ENCODE measurements at places on chromosomes 6 and 20. TPM values are rescaled to one million over a fixed set of nuclear protein-coding genes. Genes with fewer than 3 reads are reported as not detected.

DNA sequence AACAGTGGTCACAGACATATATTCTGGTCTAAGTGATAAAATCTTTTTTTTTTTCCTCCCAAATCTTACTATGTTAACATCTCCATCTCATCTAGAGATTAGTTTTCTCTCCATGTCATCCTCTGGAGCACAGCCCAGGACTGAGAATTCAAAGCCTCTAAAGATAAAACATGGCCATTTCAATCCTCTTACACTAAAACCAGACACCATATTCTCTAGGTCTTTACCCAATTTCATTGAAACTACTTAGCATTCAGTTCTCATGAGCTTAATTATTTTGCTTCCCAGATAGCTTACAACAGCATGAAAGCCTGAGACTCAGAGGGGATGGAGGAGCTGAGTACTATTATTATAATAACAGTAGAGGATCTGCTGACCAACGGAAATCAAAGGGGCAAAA is 92.7 kb downstream of the FARS2 start:
- DNase-seq = no peak

DNA sequence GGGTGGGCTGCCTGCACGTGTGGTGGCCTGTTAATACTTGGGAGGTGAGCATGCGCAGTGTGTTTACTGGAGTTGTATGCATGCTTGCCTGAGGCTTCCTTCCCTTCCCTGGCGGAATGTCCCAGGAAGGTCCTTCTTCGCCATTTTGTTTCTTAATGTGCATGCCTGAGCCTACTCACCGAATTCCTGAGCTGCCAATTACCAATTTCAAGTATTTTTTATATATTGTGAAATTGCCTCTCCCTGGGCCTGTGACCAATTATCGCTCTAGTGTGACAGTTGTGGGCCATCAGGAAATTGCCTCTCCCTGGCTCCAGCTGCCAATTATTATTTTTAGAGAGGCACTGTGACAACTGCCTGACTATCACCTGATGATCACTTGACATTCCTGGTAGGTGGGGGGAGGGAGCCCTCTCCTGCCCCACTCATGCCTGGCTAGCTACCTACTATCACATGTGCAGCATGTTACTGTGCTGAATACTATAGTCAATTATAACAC is 70.0 kb downstream of the FAM50B start:
- DNase-seq = no peak

GRCh38 chr20:34871966-34872621 is 562 bp downstream of the GGT7 start:
- DNase-seq = no peak

DNA sequence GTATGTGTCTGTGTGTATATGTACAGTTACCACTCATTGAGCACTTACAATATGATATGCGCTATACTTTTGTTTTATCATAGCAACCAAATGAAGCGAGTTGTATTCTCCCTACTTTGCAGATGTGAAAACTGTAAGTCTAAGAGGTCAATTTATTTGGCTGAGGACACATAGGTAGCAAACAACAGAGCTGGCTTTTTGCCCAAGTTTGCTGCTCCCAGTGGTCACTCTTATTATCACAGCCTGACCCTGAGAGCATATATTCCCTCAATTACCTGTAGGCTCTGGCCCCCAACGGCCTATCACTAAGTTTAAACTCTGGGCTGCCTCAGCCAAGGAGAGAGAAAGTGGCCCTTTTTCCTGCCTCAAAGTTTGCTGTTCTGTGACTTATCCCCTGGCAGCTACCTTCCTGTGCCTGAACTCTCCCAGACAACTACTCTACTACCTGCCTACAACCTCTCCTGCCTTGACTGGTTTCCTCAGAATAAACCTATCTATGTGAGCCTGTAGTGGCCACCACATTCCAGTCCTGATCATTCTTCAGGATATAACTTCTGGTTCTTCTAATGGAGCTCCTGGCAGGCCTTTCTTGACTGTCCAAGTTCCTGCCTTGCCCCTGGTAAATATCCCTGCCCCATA is 221.8 kb downstream of the FRK start:
- peak; percentile 17 for DNase-seq

DNA sequence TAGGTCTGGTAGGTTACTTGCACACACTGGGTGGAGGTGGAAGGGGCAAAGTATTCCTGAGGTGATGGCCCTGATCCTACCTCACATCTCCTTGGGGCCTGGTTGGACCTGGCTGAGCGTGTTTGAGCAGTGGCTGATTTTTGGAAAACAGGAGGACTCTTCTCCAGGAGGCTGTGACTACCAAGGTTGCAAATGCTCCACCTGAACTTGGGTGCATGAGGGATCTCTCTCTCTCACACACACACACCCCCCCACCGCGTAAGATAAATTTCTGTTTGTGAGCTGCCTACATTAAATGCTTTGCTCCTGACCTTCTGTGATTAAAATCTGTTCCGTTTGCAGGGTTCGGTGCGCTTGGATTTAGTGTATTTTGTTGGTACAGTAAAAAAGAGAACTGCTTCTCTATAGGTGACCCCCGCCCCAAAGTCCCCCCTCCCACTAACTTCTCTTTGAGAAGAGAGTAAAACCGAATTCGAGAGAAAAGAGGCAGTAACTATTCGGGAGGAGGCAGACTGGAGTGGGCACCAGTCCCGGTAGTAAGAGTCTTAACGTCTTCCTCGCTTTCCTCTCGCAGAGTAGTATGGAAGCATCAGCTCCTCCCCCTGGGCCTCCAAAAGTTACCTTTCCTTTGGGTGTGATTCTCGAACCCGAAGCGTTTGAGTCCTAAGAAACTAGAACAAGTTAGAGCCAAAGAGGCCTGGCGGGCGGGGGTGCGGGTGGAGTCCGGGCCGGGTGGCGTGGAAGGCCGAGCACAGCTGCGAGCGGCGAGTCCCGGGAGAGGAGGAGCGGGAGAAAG is 585 bp upstream of the DSE start:
- DNase-seq = peak; percentile 18

DNA sequence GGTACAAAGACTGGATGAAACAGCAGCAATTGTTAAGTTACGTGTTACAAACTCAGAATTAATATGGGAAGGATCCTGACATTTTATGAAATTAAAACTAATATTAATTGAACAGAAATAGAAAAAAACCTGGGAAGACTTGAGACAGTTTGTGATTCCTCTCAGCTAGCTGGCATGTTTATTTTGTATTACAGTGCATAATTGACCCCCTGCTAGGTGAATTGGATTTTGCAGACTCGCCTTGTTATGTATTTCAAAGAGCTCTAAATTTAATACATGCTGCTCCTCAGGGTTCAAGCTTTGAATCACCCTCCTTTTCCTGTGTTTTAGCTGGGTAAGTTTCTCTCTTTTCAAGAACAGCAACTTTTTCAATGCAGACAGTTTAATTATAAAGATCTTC is 339.4 kb downstream of the PLCB1 start:
- DNase-seq = no peak

GRCh38 chr6:143397227-143398222 is 53.0 kb downstream of the ADAT2 start:
- DNase-seq = peak; percentile 41

GRCh38 chr20:59596690-59597089 is 7.7 kb upstream of the PHACTR3 start:
- no peak for DNase-seq

GRCh38 chr6:16257999-16258708 is 19.8 kb downstream of the GMPR start:
- DNase-seq = peak; percentile 7

GRCh38 chr20:58565461-58566175 is 50.4 kb upstream of the APCDD1L start:
- DNase-seq = no peak

GRCh38 chr6:37619641-37620040 is 78.0 kb downstream of the MDGA1 start:
- DNase-seq = no peak

Gene PAK5
- total RNA-seq = not detected

Gene ERVFRD-1
- total RNA-seq = not detected

Gene SULF2
- total RNA-seq = 0.50 TPM

Gene CENPQ
- 14.6 TPM for total RNA-seq
